Activated CD8-positive, alpha-beta memory T cell treated with anti-CD3 and anti-CD28 coated beads for 1 hour (primary cell): ENCODE measurements at places on chromosomes 12 and 14.

DNA sequence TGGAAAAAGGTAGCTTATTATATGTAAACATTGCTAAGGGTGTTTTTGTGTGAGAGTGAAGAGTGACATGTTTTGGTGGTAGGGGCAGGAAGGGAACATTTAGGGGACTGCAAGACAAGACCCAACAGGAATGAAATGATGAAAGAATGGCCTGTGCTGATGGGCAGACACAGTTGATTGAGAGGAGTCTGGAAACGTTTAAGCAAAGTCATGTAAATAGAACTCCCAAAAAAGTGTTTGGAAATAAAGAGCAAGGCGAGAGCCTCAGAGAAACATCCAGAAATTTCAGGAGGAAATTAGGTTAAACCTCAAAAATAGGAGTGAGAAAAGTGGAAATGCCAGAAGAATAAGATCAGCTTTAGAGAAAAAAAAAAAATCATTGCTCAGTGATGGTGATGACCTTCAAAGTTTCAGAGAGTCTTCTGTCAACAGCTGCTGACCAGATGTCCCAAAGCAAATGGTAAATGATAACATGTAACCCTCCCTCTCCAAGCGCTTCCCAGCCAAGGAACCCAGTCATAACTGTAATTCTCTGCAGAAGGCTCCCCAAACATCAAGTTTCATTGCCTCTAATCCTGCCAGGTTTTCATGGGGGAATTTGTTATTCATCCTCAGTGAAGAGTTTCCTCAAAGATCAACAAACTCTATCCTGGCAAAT, 223.2 kb upstream of the FAR2 start:
- DNase-seq, result no peak

- DNase-seq, result no peak
Measured at GRCh38 chr12:106157802-106158201, 19.0 kb upstream of the NUAK1 start.

- DNase-seq, result no peak
Measured at GRCh38 chr14:42001431-42001830, 394.8 kb downstream of the LRFN5 start.

- no peak for DNase-seq
Measured at GRCh38 chr14:53767566-53767965, 189.1 kb downstream of the BMP4 start.

DNA sequence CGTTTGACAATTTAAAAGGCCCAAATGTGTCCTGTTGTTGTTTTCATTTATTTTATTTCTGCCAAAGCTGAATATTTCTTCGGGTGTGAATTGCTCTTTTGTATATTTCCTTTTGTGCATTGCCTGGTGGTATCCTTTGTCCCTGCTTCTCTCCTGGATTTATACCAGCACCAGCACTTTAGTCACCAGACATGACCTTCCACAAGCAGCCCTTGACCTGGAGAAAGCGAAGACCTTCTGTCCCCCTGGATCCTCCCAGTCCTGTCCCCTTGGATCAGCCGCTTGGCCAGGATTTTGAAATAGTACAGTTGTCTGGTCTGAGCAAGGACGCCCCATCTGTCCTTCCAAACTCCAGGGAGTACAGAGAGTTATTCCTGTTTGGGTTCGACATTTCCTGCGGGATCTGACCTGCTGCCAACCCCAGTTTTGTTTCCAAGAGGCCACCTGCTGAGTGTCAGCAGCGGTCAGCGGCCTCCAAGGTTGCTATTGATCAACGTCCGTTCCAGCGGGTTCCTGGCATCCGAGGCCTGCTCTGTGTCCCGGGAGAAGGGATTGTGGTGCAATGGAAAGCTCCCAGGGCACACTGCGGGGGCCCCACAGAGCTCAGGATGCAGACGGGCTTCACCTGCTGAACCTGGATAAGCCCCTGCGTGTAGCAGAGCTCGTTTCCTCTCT, 45.1 kb upstream of the CHGA start:
- DNase-seq, result no peak

GRCh38 chr12:88227871-88228270, 85.8 kb downstream of the TMTC3 start:
- DNase-seq, result no peak

DNA sequence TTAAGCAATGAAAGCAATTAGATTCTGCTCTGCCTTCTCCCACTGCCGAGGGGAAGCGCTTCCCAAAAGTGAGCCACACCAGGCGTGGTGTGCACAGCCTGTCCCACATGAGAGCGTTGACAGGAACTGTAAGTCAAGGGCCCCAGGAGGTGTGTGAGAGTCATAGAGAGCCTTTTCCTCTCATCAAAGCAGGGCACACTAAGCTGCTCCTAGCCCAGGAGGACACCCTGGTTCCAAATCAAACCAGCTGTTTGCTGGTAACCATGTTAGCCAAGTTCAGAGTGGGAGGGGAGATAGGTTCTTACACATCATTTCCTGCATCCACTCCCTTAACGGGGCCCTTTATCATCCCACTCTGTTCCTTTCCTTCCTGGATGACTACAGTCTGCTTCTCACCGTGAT, 98.3 kb downstream of the SPTSSA start:
- DNase-seq, result no peak

DNA sequence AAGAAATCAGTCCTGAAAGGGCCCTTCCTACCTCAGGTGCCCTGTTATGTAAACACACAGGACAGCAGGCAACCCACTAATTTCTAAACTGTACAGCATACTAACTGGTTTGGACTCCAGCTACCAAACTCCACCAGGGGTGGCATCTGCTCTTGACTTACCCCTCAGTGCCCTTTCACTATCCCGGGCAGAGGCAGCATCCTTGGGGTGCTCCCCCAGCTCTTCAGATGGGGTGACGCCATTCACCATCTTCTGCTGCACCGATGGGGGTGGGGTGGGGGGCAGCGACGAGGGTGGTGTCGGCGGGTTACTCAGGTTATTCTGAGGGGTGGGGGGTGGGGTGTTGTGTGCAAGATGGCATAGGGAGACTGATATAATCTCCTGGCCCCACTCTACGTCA, 11.5 kb upstream of the PRKAG1 start:
- DNase-seq, result no peak

DNA sequence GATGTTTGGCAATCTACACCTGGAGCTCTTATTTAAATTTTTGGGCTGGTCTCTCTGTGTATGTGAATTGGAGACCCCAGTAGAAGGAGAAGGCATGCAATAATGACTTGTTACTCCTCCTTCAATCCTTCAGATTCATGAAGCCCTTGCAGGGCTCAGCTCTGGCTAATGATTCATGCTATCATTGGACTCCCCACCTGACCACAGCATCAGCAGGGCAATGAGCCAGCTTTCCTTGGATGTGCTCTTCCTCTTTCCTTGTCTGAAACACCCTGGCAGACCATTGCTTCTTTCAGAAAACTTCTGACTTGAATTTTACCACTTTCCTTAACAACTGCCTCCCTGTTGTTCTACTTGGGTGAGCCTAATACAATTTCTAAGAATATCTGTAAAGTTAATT, 1019.2 kb downstream of the AACS start:
- DNase-seq, result no peak
